ENCODE measurements at places on chromosomes 5 and 9.

DNA sequence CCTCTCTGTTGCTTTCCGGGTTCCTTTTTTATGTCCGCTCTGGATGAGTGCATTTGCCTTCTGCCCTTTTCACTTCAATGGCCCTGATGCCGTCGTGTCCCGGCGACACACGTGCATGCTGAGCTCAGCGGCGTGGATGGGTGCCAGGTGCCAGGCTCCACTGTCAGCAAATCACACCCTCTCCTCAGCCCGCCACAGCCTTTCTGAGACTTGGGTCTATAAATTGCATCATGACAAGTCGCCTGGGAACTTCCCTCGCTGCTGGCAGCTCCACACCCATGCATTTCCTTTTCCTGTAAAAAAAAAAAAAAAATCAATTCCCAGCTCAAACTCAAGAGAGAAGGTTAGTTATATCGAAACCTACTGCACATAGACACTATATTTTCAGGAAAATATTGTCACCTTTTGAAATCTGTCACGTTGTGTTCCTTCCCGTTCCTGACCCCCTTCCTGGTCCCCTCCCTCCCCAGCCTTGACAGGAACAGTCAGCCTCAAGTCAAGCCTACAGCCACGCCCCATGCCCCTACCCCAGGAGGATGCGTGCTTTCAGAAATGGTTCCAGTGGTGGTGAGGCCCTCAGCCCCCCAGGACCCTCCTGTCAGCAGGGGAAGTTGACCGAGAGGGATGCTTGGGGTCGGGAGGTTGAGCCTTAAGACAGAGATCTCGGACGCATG lies 110.3 kb upstream of the PTCH1 start:
- no peak for DNase-seq

GRCh38 chr5:126483156-126483555 lies 59.9 kb downstream of the GRAMD2B start:
- no peak for DNase-seq

GRCh38 chr5:161155451-161155850 lies 303.4 kb upstream of the ATP10B start:
- DNase-seq, result no peak

GRCh38 chr5:115342590-115343377 lies 46.3 kb upstream of the CCDC112 start:
- DNase-seq, result no peak

- DNase-seq, result no peak
These were observed 18.9 kb downstream of the SQSTM1 start for GRCh38 chr5:179839328-179840256.

Data from activated T-helper 1 cell treated with Interleukin-2 at 50 U/mL for 16 hours (primary cell).